ENCODE measurements at places on chromosomes 6 and 20.

DNA sequence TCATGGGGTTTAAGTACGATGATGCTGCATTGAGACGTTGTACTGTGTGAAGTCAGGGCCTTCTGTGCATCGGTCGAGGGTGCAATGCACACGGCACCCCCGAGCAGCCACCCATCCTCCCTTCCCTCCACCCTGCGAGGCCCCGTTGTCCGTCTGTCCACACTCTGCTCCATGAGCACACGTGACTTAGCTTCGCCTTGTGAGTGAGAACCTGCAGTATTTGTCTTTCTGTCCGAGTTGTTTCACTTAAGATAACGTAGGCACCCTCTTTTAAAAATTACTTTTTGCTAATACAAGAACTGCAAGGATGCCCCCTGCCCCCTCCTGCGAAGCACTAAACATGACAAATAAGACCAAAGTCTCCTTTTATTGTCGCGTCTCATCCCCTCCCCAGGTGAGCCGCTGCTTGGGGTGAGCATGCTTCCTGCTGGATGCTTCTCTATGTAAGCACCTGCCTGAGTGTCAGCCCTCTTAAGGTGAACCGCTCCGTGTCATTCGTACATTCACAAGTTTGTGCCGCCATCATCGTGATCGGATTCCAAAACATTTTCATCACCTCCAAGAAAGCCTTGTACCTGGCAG, 3.6 kb upstream of the RBBP8NL start:
- no peak for DNase-seq

GRCh38 chr6:68640491-68640835, 5.4 kb downstream of the ADGRB3 start:
- DNase-seq = no peak

DNA sequence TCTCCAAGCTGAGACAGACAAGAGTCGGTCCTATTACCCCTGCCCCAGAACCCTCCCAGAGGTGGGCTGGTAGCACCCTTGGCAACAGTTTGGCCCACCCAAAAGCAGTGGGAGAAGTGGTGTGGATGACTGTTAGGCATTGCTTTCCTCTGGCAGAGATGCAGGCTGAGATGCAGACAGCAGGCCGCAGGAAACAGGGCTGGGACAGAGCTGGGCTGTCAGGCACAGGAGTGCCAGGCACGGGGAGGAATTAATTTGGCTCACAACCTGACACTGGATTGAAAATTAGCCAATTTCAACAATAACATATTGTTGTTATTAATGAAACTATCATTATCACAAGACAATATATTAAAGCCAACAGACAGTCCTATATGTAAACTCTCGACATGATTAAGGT, 15.7 kb upstream of the SIRT5 start:
- no peak for DNase-seq

DNA sequence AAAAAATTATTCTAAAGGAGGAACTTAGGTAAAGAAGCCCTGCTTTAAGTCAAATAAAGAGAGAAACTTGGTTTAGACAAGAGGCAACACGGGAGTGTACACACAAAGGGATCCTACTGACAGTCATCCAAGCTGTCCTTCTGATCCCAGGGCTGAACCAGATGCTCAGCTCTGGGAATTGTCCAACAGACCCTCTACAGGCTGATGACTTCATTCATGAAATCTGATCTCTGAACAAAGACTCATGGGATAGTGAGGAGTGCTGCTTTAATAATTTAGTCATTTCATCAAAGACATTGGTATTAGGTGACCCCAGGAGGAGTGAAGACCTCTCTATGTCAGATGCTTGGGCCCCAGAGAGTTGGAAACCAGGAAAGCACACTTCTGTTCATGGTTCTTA, 65.6 kb upstream of the ARMH2 start:
- no peak for DNase-seq

- DNase-seq = no peak
Measured at GRCh38 chr6:17630511-17631073, 30.5 kb downstream of the FAM8A1 start.

DNA sequence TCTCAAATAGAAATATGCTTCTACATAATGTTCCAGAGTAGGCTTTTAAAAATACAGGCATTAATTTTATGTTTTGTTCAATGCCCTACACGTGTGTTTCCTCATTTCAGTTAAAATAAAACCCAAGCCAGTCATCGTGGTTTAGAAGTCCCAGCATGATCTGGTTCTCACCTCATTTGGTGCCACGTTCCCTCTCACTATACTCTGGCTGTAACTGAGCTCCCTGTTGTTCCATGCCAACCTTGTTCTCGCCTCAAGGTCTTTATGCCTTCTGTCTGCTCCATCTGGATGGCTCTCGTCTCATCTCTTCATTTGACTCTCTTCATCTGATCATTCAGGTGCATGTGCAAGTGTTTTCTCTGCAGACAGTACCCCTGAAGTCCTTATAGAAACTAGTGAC, 32.6 kb downstream of the HDGFL1 start:
- DNase-seq = no peak

DNA sequence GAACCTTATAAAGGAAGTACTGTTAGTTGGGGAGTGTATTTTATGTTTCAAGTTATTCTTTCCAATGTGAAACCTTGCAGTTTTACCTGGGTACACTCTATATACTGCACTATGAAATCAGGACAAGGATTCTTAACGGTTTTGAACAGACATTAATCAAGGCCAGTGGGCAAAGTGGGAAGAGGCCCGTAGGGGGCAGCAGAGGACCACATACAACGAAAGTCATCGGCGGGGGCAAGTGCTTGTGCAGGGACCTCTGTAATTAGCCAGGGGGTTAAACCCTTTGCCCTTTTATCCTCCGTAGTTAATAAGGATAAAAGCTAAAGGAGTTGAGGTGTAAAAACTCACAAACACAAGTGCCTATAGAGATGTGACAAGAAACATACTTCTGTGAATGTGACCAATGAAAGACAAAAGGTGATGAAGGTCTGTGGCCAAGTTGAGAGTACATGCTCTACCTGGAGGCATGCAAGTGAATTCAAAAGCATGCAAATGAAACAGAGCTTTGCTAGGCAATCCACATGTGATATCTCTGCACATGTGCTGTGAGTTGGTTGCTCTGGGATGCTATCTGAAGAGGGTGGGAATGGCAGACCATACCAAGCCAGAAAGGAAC, 392.7 kb upstream of the MAN1A1 start:
- DNase-seq = peak; percentile 13

DNA sequence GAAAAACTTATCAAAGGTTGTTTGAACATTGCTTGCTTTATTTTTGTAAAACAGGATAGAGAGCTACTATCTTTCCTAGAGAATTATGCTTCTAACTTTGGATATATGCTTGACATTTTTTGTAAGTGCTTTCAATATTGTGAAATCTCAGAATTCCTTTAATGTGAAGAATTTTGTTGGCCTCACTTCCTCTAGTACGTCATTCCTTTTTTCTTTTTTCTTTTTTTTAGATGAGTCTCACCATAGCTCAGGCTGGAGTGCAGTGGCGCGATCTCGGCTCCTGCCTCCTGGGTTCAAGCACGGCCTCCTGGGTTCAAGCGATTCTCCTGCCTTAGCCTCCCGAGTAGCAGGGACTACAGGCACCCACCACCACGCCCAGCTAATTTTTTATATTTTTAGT, 668.1 kb downstream of the RFPL4B start:
- DNase-seq = no peak

DNA sequence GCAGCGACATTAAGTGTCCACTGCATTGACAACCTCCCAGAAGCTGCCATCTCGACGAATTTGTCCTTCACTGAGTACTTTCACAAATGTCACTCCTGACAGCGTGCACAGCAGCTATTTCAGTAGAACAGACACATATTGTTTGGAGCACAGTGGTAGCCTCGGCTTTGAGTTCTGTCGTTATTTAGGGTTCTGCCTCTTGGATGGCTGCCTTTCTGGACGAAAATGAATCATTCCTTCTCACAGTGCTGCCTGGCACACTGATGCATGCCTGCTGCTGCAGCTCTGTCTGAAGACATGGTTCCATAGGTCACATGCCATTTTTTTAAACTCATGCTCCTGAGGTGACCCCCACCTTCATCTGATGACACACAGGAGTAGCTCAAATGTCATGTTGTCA, 477.0 kb downstream of the C6orf118 start:
- no peak for DNase-seq

DNA sequence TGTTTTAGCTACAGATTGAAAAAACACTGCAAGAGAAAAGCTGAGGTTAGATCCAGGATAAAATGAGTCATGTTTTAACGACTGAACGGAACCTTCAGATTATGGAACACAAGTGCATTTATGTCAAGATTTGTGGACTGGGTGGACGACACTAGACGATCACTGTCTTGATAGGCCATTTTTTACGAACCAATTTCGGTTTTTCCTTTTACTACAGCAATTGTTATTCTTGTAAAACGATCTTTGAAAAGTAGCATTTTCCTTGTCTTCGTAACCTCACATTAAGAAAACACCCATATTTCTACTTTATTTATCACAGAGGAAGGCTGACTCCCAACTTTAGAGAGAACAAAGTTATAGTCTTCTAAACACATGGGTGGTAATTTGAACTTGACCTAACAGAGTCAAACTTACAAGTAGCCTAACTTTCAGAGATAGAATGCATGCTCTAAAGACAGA, 294.2 kb upstream of the TCF21 start:
- no peak for DNase-seq

DNA sequence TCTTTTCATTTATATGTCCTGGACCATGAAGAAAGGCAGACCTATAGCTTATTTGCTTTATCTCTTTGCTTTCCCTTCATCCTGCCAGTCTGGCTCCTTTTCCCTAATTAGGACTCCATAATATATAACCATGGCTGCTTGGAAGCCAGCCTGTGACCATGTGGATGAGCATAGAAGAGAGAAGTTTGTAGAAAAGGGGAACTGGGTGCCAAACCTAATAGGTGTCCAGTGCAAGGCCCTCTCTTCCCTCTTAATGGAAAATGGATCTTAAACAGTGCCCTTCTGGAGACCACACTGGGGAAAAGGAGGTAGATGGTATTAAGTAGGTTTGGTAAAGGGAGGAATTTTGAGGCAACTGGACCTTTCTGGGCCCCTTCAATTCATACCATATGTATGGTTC, 16.7 kb upstream of the OSTM1 start:
- DNase-seq = no peak

GRCh38 chr6:153301602-153302001, 170.5 kb upstream of the RGS17 start:
- DNase-seq = no peak

All from T-helper 2 cell (primary cell).